NCI-H1092 (cell line): ENCODE measurements at places on chromosomes 3 and 15.

GRCh38 chr3:106703524-106703923, 673.7 kb upstream of the CCDC54 start:
- no peak for DNase-seq

- no peak for DNase-seq
Observed at GRCh38 chr3:185912929-185913901, 24.6 kb downstream of the TRA2B start.

DNA sequence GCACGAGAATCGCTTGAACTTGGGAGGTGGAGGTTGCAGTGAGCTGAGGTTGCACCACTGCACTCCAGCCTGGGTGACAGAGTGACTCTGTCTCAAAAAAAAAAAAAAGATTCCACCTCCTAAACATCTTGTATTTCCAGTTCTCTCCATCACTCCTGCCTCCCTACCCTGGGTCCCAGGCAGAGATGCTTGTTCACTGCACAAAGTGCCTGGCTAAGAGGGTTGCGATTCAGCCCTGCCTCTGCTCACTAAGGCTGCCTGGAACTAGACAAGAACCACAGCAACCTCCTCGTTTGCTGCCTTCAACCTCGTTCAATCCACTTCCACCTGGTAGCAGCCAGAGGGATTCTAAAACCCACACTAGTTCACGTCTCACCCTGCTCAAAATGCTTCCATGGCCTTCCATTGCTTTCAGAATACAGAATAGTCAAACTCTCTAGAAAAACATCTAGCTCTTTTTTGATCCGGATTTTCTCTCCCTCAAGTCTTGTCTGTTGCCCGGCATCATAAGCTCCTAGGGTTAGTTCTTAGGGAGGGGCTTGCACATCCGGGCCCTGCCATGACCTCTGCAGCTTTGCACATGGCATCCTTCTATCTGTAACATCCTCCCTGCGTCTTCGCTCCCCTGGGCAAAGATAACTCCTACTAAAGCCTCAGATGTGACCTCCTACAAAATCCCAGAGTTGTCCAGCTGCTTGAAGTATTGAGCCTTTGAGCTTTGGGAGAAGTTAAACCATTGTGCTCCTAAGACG, 1.0 kb upstream of the MCM2 start:
- DNase-seq, result no peak

- DNase-seq, result no peak
Observed at GRCh38 chr3:16063603-16064002, 110.9 kb upstream of the GALNT15 start.

- DNase-seq, result no peak
Observed at GRCh38 chr3:172074032-172074431, 34.7 kb downstream of the FNDC3B start.

DNA sequence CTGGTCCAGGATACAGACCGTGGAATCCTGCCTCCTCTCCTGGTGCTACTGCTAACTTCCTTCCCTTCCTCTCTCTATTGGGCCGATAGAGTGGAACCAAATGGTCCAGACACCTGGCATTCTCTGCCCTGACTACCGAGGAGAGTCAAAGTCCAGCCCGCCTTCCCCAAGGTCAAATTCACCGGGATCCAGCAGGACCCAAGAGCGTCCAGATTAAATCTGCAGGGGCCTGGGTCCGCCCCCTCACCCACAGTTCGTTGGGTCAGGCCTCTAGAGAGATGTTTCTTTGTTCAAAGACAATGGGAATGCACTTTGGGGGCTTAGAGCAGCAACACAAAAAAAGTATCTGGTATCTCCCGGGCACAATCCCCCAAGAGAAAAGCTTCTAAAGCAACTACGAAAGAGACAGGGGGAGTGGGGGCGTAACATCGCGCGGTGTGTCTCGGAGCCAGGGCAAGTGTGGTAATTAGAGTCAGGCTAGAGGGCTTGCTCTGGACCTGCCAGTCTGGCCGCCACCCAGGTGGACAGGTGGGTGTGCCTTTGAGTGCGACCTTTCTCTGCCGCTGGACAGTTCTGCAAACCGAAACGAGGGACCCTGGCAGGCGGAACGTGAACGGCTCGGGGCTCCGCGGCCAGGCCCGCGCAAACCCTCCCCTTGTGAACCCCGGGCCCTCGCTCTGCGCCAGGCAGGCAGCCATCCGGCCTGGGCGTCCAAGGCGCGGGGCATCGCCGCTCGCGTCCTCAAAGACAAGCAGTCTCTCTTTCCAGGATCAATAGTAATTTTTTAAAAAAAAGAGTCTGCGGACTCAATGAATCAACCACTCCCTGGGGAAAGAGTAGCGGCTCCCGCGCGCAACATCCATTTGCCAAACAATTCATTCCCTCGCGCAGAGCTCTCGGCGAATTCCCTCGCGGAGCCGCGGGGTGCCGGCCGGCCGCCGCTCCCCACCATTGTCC, 806 bp downstream of the KLHL25 start:
- DNase-seq, result no peak

GRCh38 chr15:70125605-70126004, 27.9 kb upstream of the TLE3 start:
- no peak for DNase-seq

- no peak for DNase-seq
Observed at GRCh38 chr15:101267320-101268104, 9.8 kb downstream of the SELENOS start.

- no peak for DNase-seq
Observed at GRCh38 chr3:123122057-123122456, 55.2 kb downstream of the PDIA5 start.
